Iris pigment epithelial cell (primary cell): ENCODE measurements at places on chromosomes 1 and 21.

DNA sequence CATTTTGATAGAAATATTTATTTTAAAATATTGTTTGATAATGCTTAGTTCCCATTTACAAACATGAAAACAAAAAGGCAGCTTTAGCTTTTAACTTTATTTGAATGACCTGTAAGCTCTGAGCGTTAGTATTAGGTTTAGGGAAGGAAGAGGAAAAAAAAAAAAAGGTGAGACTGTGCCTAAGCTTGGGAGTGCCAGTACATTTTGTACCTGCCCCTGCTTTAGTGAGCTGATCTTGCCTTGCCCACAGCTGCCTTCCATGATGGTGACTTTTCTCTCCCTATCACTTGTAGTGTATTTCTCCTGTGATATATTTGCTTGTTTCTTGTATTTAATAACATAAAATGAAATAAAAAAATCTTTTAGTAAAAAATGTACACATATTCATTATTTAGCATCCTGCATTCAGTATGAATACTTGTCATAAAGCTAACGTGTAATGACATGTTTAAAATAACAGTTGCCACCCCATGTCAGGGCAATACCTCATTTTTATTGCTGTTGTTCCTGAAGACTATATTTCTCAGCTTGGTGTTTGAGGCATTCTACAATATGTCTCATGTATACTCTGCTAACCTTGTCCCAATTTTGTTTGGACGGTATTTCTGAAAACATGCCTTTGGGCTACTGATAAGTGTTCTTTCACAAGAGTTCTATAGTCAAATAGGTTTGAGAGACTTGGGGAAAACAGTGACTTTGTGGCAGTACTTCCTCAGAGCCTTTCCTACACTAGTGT, 76.3 kb downstream of the NEK7 start:
- no peak for DNase-seq

GRCh38 chr1:61237659-61238358, 155.4 kb downstream of the NFIA start:
- DNase-seq, result no peak

GRCh38 chr21:39452970-39453342, 1.2 kb downstream of the SH3BGR start:
- no peak for DNase-seq

DNA sequence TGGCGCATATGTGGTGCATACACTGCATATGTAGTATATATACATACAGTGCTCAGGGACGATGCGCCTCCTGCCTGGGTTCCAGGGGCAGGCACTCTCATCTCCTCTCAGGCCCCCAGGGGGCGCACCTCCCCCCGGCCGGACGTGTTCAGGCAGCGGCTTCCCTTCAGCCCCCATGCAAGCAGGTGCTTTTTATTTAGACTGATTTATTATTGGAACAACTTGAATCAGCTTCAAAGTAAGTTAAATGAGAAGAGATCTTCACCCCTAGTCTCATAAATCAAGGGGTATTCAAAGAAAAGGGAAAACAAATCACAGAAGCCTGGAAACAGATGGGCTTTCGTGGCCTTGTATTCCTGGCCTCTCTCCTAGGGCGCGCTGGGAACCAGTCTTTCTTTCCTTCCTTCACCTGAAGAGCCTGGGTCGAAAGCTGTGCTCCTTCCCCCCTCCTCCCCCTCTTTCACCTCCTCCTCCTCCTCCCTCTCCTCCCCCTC, 64.6 kb downstream of the UBIAD1 start:
- DNase-seq, result peak; percentile 34

DNA sequence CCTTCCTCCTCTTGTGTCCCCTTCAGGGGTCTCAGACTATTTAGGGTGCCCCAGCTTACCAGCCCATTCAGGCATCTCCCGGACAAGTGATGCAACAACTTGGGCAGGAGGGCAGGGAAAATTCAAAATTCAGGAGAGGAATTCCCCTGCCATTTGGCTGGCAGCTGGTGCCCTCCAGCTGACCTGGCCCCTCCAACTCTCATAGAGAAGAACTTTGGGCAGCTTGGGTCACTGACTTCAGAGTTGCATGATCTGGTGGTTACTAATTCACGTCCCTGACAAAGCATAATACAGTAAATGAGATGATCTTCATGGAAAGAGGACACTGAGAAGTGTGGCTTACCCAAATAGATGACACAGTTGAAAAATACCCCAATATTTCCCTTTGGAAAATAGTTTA, at the start of gene FCAMR:
FCAMR (minus strand) TSS at position 15 of the 400 bp plus-strand sequence. CDS start 335 bp downstream, outside the sequence.
- DNase-seq, result no peak
